ENCODE measurements at places on chromosomes 7 and 10.

GRCh38 chr10:95569368-95569767 lies 8.2 kb upstream of the SORBS1 start:
- no peak for DNase-seq

GRCh38 chr7:51067757-51068156 lies 248.9 kb downstream of the COBL start:
- DNase-seq = peak; percentile 71

- DNase-seq = no peak
These were observed 22.9 kb downstream of the SRPK2 start for GRCh38 chr7:105365541-105366534.

- no peak for DNase-seq
These were observed 26.7 kb upstream of the BMPR1A start for GRCh38 chr10:86729677-86730076.

DNA sequence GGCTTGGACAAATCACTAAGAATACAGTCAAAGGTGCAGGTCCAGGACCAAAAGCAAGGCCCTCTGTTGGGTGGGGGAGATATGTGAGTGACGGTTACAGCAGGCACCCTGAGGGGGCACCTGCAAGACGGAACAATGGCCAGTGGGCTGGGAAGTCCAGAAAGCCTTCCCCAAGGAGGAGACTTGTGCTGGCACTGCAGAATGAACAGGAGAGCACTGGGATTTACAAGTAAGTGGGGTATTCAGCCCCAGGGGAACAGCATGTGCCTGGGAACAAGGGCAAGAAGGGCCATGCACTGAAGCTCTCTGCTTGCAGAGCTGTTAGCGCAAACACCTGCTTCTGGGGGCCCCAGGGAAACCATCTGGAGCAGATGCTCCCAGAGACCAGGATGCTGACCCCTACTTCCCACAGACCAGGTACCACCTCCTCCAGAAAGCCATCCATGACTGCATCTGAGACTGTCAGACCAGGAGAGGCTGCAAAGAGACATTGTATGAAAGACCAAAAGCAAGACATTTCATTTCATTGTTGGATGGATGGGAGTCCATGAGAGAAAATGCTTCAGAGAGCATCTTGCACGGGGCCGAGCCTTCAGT lies 24.6 kb upstream of the ZMIZ1 start:
- no peak for DNase-seq

DNA sequence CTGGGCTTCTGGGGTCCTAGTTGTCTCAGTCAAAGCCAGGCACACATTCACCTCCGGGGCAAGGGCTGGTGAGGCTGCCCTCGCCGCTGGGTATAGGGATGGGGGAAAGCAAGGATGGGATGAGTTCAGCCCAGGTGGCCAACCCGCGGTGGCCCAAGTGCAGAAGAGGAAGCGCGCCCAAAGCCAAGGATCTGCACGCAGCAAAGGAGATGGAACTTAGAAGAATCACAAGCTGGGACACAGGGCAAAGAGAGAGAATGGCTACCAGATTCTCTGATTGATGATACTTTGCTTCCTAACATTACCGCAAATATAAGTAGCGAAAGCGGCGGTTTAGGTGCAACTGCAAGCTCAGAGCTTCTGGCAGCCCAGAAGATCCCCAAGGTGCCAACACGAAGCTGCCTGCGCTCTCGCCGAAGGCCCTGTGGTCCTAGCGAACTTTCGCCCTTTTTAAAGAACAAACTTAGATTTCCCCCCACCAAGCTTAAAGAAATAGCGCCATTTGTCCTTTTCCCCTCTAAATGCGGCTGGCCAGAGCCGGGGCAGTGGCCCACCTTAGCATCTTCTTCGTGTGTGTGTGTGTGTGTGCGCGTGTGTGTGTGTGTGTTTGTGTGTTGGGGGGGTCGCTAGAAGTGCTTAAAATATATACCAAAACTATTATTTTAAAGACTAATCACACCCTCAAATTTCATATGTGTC lies 927 bp upstream of the MKX start:
- no peak for DNase-seq
